Retina (tissue), 1 donor: ENCODE measurements at places on chromosomes 13 and 19.
A peak's percentile ranks its signal among the peaks of the same experiment; 100 is the strongest.

DNA sequence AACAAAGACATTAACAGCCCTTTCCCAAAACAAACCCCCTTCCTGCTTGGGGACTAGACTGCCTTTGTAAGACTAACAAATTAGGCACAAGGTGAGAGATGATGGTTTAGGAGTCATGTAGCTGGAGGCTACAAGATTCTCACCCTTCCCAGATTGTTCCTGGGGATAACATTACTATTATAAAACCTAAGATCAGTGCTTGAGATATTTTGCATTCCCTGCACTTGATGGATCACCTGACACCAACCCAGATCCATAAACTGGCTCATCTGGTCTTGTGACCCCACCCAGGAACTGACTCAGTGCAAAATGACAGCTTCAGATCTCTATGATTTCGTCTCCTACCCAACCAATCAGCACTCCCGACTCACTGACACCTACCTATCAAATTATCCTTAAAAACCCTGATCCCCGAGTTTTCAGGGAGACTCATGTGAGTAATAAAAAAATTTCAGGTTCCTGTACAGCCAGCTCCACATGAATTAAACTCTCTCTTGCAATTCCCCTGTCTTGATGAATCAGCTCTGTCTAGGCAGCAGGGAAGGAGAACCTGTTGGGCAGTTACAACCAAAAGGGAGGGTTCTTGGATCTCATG lies 2.4 kb upstream of the ZNF616 start:
- DNase-seq: no peak

DNA sequence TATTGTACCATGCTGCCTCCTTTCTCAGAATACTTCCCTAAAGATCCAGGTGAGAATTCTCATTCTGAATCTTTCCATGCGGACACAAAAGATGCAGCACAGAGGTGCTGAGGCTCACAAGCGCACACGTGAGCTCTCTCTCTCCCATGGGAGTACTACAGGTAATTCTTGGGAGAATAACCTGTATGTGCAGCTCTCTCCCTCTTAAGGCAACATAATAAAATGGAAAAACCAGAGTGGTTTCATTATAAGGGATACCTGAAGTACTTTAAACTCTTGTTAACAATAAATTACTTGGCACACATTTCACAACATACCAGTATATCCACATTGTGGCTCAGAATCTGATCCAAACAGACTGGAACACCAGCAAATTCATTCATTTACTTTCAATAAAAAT lies 40.4 kb downstream of the INTS6 start:
- no peak for DNase-seq

GRCh38 chr13:43512221-43512620 lies 274.6 kb downstream of the ENOX1 start:
- no peak for DNase-seq

DNA sequence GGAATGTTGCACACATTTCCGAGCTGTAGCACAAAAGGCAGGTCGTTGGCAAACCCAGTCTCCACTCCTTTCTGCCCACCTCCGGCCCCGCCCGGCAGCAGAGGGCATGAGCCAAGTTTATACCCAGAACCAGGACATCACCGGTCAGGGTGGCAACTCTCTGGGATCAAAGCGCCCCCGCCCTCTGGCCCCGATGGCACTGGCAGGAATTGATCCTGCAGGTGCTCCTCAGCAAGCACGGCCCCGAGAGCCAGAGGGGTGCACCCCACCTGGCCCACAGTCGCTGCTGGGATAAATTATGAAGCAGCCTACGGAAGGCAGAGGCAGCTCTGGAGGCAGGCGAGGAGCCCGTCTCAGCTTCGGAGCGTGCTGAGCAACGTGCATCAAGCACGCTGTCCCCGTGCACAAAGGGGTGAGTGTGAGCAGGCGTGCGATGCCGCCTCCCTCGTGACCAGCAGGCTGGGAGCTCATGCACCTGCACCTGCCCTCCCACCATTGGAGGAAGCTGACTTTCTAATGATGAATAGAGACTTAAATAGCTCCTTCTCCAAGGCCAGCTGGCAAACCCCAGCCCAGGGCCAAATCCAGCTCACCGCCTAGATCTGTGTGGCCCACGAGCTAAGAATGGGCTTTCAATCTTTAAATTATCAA lies 25.7 kb downstream of the SHC2 start:
- DNase-seq: peak; percentile 39

DNA sequence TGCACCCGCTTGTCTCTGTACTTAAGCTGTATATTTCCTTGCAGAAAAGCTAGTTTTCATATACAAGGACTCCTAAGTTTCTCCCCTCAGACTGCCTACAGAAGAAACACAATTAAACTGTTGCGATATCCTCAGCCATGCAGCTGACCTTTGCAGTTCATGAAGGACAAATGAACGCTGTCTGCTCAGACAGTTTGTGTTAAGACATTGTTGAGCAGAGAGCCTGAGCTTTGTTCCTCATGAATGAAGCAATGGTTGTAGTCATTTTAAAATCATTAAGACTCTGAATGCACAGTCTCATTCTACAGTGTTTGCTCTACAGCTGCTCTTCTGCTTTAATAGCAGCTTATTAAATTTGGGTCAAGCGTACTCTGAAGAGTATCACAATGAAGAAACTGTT lies 23.2 kb upstream of the MAB21L1 start:
- DNase-seq: no peak

DNA sequence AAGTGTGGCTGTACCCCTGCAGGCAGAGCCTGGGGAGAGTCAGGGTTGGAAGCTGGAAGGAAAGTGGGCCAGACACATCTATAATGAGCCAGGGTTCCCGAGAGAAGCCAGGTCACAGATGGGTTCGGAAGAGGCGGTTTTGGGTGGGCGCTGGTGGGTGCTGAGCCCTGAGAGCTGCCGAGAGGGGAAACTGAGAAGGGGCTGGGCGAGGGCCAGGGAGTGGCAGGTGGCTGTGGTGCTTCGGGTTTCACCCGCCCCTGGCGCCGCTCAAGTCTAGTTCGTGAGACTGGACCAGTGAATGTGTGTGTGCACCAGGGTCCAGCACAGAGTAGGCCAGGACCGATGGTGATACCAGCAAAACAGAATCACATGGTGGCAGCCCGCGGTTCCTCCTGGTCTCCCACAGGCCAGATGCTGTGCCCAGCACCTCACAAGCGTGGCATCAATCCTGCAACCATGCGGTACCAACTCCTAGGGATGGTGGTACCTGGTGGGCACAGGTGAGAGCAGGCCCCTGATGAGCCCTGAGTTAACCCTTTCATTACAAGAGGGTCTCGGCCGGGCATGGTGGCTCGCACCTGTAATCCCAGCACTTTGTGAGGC lies 1.8 kb upstream of the LRRC4B start:
- no peak for DNase-seq
